ENCODE measurements at places on chromosomes 3 and 15. TPM values are rescaled to one million over a fixed set of nuclear protein-coding genes. Genes with fewer than 3 reads are reported as not detected.

Gene PTPRG
- 41.0 TPM for total RNA-seq

Gene KBTBD13
- not detected for total RNA-seq

Gene LYZL4
- total RNA-seq, result not detected

Gene DUOXA2
- not detected for total RNA-seq
